Stimulated activated CD8-positive, alpha-beta memory T cell treated with anti-CD3 and anti-CD28 coated beads, Interleukin-7, amount 100 ng/mL, for 24 hours (primary cell): ENCODE measurements at places on chromosomes 4 and X.

GRCh38 chr4:183118585-183118984 lies 19.5 kb downstream of the WWC2 start:
- DNase-seq = no peak

- DNase-seq = no peak
These were observed 49.7 kb downstream of the HTT start for GRCh38 chr4:3124070-3124767.

DNA sequence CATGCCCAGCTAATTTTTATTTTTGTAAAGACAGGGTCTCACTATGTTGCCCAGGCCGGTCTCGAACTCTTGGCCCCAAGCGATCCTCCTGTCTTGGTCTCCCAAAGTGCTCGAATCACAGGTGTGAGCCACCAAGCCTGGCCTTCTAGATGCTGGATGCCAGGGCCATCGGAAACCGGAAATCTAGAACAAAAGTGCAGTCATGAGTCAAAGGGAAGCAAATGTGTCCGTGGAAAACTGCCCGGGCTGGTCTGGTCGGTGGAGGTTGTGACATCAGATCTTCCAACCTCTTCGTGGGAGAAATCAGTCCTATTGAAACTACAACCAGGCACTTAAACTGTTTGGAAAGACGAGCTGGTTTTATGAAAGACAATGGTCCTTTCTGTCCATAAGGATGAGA lies 92.3 kb upstream of the SHOX start:
- no peak for DNase-seq

DNA sequence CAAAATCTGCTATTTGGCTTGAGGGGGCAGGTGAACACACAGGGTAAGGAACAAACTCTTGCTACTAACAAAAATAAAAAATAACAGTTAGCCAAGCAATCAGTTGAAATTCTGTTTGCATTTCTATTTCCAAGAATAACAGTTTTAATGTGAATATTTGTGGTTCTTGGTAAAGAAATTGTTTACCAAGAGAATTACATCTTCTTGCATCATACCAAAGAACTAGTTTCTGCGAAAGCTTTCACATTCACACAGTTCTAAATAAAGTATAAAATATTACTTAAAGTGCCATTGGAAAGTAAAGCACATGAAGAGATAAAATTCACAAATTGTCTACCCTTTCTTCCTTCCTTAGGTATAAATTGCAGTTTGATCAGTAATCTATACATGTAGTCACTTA lies 54.4 kb downstream of the KLHL4 start:
- DNase-seq = no peak

DNA sequence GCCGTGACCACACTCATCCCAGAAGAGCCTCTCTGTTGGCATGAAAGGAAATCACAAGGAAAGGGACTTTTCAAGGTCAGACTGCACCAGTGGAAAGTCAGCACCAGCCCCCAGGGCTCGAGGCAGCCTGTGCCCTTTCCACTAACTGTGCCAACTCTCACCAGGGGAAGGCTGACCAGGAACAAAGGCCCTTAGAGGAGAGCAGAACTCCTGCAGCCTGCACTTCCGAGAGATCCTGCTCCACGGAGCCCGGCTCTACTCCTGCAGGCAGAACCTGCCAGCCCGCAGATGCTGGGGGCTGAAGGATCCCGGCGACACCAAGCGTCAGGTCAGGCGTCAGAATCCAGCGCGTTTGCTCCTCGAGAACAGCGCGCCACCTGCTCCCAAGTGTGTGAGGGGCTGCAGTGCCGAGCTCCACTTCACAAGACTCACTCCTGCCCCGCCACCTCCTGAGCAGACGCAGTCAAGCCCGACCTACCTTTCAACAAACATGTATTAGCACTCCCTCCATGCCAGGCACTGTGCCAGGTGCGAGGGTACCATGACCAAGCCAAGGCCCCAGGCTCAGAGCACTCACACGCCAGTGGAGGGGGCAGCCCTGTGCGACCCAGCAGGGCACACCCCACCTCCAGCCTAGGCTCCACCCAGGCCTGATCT lies 13.6 kb upstream of the HELT start:
- DNase-seq = no peak

DNA sequence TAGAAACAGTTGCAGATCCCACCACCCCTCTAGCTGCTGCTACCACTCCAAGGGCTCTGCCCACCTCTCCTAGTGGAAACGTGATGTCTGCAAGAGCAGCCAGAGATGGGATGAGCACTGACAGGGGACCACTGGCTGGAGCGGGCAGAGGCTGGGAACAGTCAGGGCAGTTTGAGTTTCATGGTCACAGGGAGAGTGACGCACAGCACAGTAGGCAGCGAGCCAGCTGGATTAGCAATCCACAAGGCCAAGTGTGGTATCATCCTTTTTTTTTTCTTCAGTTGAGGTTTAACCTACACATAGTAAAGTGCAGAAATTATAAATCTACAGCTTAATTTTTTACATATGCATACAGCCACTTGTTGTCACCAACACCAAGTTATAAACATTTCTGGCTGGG lies 6.4 kb upstream of the SCML2 start:
- DNase-seq = no peak

DNA sequence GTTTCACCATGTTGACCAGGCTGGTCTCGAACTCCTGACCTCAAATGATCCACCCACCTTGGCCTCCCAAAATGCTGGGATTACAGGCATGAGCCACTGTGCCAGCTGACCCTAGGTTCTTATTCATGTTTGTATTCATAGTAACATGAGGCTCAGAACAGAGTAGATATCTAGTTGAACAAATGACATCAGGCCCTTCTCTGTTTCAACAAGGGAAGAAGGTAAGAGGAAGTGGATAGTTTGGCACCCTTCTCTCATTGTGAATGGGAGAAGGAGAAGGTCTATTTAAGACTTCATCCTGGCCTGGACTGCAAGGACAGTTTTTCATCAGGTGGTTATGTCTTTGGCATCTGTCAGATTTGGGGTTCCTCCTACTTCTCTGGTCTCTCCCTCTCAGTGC lies 13.8 kb downstream of the GJB1 start:
- no peak for DNase-seq

DNA sequence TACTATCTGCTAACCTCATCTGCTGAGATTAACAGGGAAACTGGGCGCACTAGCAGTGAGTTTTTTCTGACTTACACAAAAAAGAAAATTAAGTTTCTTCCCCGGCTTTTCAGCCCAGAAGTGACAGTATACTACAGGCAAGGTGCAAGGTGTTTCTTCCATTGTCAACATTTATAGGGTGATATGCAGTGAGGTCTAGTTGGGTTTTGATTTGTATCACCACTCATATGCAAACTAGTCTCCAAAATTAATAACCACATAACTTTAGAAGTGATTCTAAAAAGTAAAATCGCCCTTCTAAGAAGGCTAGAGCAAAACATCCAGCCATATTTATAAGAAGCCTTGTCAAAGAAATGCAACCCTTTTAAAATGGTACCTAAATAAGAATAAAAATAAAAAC lies 640.1 kb downstream of the ARAP2 start:
- DNase-seq = no peak

- no peak for DNase-seq
These were observed 262.7 kb upstream of the MAD2L1 start for GRCh38 chr4:120329386-120329785.

DNA sequence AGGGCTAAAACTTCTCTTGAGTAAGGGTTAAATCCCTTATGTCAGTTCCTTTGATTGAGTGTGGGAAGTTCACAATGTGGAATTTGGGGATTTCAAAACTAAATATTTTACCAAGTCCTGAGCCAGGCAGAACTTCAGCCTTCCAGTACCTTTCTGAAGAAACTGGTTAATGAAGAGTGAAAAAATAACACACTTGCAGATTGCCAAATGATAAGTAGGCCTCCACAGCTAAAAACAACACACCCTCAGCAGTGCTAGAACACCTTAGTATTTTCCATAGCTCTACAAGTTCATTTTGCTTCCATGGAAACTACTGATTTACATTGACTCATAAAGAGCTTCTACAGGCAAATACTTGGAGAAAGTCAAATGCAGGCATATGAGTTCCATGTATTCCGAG lies 326.8 kb downstream of the ZNF674 start:
- DNase-seq = no peak

- no peak for DNase-seq
These were observed 14.7 kb upstream of the VEGFD start for GRCh38 chrX:15398874-15399273.

DNA sequence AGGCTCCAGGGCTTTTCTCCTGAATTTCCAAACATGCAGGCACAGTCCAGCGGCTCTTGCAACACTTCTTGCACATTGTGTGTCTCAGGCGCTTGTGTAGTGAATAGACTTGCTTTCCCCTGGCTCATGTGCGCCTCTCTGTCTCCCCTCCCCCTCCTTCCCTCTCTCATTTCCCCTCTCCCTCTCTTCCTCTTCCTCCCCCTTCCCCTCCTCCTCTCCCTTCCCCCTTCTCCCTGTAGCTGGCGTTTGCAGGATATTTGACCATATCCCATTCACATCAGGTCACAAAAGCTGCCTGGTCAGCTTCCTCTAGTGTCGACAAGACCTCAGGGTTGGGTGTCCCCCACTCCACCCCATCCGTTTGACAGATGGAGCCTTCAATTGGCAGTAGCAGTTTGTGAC lies 2.4 kb downstream of the CHST7 start:
- no peak for DNase-seq
